GM12891 (cell line): ENCODE measurements at places on chromosomes 6 and 20.

DNA sequence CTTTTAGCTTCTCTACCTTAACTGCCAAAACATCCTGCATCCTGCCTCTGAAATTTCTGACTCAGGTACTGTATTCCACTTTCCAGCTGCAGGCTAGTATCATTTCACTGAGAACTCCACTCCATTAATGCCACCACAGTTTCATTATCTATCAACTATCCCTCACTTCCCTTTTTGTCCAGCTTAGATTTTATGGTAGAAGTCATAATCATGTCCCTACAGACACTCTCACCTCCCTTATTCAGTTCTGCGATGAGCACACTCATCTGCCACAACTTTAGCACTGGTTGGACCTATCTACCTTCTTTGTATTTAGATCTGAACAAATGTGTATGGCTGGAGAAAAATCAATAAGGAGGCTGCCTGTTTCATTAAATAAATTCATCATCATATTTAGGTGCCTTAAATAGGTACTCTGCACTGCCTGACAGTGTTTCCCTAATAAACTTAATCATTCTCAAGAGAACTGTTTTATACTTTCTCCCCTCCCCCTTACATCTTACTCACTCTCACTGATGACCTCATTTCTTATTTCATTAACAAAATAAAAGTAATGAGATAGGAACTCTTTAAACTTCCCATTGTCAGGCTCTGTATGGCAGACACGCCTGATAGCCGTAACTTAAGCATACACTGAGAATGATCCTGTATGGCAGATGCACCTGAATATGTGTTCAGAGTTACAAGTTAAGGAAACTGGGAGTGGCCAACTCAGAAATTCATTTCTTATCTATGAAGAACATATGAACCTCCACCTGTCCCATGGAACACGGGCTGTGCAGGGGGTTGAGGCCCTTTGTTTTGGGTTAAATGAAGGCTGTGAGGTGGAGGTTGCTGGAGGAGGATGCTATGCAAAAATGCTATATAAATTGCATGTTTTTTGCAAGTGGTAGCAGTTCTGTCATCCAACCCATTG lies 95.3 kb upstream of the MAN1A1 start:
- peak; percentile 15 for DNase-seq

DNA sequence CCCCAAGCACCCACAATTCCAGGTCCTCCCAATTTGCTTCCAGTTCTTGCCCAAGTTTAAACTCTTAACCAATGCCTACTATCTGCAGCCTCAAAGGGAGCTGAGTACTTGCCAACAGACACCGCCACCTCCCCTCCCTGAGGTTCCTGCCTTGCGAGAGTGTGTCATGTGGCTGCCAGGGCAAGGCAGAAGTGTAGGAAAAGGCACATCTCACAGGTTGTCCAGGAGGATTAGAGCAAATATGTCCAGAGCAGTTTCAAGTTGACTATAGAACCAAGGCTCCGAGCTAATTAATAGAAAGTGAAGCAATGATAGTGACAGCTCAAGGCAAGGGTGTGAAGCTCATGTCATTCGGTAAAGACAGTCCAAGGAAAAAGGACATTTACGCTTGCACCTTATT lies 127.8 kb downstream of the ATXN1 start:
- DNase-seq: no peak

GRCh38 chr20:2333821-2334220 lies 38.0 kb downstream of the TGM3 start:
- no peak for DNase-seq

DNA sequence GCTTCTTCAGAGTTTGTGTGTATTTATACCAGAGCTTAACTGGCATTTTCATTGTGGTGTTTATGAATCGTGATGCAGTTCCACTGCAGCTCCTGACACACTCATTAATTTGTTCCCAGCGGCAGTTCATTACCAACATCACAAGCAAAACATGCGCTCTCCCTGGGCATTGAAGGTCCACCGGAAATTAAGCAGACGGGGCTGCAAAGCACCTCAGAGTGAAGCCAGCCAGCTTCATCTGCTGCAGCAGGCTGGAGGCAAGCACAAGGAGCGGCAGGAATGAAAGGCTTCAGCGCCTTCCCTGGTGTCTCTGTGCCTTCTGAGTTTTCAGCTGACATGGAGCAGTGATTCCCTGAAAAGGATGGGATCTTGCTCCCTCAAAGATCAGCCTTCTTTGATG lies 246.0 kb upstream of the SPTLC3 start:
- DNase-seq: no peak

- DNase-seq: peak; percentile 71
Observed at GRCh38 chr20:51460569-51461265, 81.8 kb downstream of the NFATC2 start.

DNA sequence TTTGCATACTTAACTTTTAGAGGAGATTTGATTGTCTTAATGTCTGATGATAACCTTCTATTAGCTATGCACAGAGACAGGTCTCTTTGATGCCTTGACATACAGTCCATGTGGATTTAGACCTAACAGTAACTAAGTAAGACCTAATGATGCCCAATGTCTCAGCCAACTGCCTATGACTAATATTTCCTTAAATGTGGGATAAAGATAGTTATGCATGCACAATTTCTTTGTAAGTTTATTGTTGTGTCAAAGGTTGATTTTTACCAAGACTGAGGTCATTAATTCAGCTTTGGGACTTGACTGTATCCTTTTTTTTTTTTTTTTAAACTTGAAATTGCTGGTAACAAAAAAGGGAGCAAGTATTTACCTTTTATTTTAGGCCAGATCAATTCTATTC lies 450.0 kb downstream of the HAO1 start:
- DNase-seq: no peak

DNA sequence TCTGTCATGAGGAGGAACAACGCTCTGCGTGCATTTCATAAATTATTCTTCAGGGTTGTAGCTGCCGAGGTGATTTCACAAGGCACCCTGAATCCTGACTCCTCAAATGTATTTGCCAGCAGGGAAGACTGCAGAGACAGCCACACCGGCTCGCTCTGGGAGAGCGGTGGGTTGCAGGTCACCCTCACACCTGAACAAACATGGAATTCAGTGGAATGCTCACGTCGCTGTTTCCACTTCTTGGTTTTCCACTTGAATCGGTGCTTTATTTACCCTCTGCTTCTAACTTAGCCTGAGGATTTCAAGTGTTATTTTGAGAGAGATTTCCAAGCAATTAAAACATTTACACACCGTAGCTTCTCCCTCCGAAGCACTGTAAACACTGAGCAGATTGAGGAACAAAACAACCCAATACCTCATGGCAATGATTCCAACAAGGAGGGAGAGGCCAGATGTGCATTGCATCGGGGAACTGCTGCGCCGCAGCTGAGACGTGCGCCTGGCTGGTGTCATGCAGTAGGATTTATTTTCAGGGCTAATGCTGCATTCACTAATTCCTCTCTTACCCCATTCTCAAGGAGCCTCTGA lies 59.5 kb upstream of the GGTLC1 start:
- no peak for DNase-seq

- DNase-seq: no peak
Observed at GRCh38 chr20:64109831-64110391, 2.5 kb upstream of the NPBWR2 start.

- no peak for DNase-seq
Observed at GRCh38 chr20:2738331-2739041, 45.9 kb downstream of the EBF4 start.

- DNase-seq: no peak
Observed at GRCh38 chr6:170434821-170435155, 118.3 kb downstream of the PSMB1 start.

DNA sequence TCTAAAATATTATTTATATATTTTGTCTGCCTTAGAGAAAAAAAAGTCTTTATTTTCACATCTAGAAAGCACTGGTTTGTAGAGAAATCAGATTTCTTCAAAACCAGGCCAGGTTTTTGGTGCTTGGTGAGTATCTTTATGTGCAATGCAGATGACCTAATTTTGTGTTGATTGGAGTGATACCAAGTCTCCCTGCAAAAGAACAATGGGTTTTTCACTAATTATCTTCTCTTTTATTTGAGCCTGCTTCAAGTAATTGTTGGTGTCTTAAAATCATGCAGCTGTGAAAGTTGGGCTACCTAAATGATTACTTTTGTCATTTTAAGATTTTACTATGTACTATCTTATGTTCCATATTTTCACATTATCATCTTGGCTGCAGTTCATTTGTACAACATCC lies 874.7 kb downstream of the TFAP2A start:
- DNase-seq: no peak

DNA sequence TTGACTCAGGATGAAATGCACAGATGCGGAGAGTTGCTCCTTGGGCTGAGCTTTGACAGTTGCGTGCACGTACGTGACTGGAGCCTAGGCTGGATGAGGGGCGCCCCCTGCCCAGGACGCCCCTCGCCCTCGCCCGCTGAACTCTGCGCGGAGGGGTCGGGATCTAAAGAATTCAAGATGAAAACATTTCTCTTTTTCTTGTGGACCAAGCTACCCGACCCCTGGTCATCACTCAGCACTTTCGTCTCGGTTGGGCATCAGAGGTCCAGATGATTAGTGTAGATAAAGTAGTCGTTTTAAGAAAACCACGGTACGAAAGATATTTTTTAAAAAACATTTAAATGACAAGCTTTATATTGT lies 700 bp downstream of the DTD1 start:
- no peak for DNase-seq

- no peak for DNase-seq
Observed at GRCh38 chr6:167494698-167495435, 170.0 kb downstream of the TTLL2 start.

DNA sequence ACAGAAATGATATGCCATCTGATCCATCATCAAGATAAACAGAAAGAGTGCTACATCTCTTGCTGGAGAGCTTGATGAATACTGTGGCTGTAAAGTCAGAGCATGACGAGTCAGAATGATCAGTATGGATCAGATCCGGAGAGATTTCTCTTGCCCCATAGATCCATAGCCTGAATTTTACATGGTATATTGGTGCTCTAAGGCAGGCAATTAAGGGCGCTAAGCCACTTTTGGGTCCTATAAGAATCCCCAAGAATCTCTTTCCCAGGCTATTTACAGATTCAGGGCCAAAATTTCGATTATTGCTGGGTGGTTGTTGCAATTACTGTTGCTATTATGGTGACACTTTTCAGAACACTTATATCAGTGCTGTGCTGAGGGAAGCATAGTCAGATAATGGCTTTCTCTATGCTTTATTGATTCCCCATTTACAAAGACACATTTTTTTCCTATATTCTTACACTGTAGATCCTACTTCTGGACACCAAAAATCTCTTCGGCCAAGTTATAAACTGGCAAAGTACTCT lies 94.4 kb downstream of the ADGRB3 start:
- DNase-seq: no peak

- DNase-seq: peak; percentile 87
Observed at GRCh38 chr6:107459283-107460082, at the start of gene PDSS2. Gene PDSS2, minus strand, starts transcription at chr6:107459564. Its CDS starts 279 bp downstream, at chr6:107459285.

GRCh38 chr6:51464956-51465355 lies 622.5 kb downstream of the PKHD1 start:
- DNase-seq: no peak

DNA sequence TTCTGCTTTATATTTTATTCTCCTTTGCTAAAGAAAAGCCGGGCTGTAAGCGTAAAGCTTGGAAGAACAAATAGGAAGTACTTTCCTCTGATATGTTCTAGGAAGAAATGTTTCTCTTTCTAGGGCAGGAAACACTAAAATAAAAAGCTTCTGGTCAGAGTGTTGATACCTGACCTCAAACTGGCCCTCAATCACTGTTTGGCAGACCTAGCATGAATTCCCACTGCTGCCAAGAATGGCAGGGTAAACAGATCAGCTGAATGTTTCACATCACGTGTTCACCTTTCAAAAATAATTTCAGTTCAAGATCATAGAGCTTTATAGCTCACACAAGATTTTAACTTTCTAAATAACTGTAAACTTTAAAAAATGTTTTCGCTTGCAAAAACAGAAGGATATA lies 2.9 kb downstream of the MPC1 start:
- DNase-seq: no peak

GRCh38 chr6:166286839-166287271 lies 21.3 kb downstream of the PRR18 start:
- no peak for DNase-seq

DNA sequence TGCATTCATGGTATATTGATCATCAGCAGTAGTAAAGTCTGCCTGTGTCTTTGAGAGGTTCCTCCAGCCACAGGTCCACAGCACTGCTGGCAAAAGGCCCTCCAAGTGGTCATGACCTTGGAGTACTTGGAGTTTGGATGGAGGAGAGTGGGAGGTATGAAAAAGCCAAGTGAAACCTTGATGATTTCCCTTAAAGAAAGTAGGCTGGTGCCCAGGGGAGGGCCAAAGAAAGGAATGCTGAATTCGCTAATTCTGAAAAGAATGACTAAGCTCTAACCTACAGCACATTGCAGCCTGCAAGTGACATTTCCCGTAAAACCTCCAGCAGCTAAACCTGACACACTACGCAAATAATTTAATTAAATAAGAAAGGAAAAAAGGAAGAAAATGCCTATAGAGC lies 223.4 kb upstream of the TAB2 start:
- no peak for DNase-seq

DNA sequence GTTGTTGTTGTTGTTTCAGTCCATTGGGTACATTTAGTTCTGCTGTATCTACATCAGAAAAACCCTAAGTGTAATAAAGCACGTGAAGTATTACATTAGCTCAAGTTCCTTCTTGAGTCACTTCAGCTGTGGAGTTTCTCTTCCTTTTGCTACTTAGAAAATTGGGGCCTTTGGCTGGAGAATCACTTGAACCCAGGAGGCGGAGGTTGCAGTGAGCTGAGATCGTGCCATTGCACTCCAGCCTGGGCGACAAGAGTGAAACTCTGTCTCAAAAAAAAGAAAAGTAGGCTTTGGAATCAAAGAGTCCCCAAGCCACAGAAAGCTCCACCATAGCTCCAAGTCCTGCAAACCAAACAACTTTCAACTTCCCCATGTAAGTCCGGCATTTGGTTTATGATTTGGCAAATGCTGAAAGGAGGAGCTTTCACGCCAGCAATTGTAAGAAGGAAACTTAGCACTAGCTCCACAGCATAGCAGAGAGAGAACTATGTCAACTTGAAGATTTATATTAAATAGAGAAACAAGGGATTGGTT lies 56.5 kb upstream of the RNF144B start:
- no peak for DNase-seq

DNA sequence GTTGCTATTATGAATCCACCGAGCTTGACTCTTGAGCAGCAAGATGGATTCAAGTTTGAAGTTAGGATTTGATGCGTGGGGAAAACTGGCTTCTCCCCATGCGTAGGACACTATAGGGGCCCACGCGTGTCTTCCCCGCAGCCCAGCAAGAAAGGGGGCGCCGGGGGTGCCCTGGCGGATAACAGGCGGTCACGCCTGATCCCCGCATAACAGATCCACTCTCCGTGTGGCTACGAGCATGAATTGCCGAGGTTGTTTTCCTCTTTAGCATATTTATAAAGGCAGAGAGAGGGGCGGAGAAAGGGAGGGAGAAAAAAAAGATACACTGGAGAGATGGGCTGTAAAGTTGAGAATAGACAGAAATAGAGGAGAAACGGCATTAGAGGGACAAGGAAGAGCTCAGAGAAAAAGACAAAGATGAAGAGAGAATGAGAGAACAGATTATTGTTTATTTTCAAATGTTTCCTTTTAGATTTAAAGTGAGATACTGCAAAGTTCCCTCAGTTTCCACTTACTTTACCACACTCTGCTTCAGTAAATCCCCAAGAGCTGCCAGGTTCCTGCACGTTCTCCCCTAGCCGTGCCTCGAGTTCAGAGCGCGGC lies 32.0 kb downstream of the TFAP2A start:
- DNase-seq: no peak

GRCh38 chr6:145886228-145886956 lies 71.8 kb upstream of the FBXO30 start:
- no peak for DNase-seq

GRCh38 chr6:144305985-144306384 lies 20.9 kb downstream of the UTRN start:
- no peak for DNase-seq

GRCh38 chr20:36259177-36260061 lies 23.1 kb downstream of the AAR2 start:
- no peak for DNase-seq
